ENCODE measurements at places on chromosomes 2 and 18.

- no peak for DNase-seq
Observed at GRCh38 chr18:43876748-43877147, 599.5 kb upstream of the SYT4 start.

DNA sequence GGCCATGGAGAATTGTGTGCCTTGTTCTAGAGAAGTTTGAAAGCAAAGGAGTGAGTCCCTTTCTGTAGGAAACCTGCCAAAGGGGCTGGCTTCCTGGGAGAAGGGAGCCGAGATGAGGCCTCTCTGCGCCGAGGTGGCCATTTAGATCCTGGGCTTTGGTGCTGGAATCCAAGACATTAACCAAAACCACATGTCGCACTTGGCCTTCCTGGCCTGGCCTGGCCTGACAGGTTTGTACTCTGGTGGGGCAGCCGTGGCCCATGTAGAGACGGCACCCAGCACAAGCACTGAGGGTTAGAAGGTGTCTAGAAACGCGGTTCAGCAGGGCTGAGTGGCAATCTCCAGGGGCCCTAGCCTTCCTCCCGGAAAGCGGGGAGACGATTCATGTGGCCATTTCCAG lies 7.1 kb downstream of the CNNM3 start:
- no peak for DNase-seq

- peak; percentile 88 for DNase-seq
Observed at GRCh38 chr2:30979822-30980245, 158.4 kb downstream of the GALNT14 start.

GRCh38 chr2:39994151-39994550 lies 215.1 kb upstream of the THUMPD2 start:
- peak; percentile 36 for DNase-seq

DNA sequence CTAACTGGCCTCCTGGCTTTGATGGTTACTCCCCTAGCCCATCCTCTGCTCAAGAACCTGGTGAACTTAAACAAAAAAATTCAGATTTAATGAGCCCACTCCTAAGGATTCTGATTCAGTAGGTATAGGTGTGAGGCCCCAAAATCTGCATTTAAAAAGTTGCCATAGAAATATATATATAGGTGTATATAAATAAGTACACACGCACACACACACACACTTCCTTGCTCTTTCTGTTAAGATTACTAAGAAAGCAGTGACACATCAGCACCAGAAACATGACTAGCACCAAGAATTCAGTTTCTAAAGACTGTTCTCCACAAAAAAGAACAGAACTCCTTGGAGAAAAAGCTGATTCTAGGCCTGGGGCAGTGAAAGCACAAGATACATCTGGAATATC lies 17.8 kb downstream of the EML6 start:
- DNase-seq, result no peak

DNA sequence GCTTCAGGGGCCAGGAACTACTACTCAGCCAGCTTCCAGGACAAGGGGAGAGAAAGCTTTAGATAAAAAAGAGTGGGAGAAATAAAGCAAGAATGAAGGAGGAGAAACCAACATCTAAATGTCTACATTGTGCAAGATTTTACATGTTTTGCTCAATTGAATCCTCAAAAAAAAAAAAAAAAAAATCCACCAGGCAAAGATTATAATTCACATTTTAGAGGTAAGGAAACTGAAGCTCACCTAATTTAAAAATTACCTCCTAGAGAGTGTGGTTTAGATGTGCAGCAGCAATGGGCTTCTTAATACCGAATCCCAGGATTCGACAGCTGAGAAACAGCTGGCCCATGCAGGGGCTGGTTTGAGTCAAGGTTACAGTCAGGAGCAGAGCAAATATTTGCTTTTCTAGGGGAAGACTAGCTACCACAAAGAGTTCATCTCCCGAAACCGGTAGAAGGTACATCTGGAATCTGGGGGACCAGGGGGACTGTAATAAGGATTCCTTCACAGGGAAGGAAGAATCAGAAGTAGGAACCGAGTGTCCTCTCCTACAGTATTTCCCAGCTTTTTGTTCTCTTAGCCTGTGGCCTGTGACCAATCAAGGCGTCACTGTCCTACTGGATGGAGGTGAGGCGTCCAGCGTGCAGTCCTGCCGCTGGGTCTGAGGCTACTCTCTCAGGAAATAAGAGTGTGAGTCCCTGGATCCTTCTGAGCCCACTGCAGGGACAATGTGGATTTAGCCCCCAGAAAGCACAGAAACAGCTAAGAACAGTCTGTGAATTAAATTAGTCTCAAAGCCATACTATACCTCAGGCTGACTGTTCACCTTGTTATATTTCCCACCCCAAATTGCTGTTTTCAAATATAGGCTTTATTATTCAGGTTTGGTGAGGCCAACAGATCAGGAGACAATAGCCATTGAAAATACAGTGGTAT lies 42.3 kb downstream of the IL1R2 start:
- DNase-seq, result no peak

Measured in Daoy (cell line).